ENCODE measurements at places on chromosomes 12 and 14.

DNA sequence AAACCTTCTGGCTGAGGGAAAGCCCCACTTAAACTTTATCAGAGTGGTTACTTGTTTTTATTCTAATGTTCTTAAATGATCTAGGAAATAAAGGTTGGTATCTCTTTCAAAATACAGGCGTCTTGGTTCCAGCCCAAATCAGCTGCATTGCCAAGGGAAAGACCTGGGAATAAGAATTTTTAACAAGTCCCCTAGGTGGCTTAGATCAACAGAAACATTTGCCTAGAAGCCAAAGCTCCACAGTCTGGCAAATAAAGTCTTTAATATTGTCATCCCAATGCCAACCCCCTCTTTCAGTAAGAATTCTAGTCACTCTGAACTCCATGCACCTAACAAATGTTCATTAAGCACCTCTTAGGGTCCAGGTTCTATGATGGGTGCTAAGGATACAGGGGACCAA is 66.8 kb downstream of the ARL6IP4 start:
- no peak for DNase-seq

- no peak for DNase-seq
These were observed 44.6 kb upstream of the ANO2 start for GRCh38 chr12:5989621-5990020.

DNA sequence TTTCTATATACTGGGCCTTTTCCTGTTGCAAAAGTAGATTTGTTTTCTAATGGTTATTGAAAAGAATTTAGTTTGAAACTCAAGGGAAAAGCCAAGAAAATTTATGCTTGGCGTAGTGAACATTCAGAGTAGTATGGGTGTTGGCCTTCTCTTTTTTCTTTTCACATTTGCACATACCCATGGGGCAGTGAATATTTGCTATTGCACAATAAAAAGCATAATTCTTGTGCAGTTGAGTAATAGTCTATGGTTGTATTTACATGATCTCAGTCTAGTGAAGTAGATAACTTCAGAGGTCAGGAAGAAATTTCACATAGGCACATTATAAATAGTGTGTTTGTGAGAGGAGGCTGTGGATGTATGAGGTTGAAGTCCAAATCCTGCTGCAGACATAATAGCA is 158.1 kb downstream of the FLRT2 start:
- DNase-seq, result no peak

DNA sequence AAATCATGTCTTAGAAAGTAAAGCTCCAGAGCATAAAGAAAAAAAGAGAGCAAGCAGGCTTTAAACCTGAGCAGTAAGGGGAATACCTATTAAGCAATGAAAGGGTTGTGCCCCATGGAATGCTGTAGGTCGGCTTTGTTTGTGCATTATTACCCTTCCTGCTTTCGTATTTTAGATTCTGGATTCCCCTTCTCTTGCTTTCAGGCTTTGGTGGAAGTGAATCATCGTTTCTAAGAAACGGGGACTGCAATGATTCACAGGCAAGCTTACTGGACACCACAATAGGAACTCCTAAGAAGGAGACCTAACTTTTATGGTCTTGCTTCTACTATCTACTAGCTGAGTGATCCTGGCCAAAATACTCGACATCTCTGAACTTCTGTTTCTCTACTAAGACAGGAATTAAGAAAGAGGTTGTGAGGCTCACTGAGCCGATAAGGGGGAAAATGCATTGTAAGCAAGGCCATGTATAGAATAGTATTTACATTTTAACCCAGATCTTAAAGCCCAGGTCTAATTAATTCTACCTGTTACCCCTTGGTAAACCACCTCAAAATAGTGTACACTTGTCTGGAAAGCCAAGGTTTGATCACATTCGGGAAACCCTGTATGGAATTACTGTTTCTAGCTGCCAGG is 1.2 kb upstream of the BMAL2 start:
- no peak for DNase-seq

GRCh38 chr12:64480148-64480547 is 28.2 kb downstream of the TBK1 start:
- no peak for DNase-seq

DNA sequence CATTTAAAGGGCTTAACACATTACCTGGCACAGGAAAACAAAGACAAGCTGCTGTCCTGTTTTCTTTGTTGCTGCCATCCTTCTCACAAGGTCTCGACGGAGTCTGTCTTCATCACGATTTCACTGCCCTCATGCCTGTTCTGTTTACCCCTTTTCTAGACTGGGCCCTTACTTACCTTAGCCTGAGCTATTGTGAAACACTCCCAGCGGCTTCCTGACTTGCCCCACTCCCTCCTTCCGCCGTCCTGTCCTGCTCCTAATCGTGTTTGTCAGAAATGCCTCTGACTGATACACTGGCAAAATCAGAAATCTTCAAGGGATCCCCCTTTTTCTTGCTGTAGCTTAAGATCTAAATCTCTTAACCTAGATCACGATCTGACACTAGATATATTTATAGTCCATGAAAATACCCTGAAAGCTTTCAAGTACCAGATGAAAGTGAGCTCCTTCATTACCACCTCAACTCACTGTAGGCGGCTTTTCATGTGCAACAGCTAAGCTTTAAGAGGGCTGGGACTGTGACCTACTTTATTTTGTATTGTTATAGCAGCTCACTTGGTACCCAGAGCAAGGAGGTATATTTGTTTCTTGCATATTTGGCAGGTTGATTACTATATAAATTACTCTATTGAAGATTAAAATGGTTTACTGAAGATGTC is 32.1 kb downstream of the TECPR2 start:
- no peak for DNase-seq

- DNase-seq, result no peak
These were observed 104.5 kb upstream of the MED13L start for GRCh38 chr12:116381744-116382685.

- peak; percentile 62 for DNase-seq
These were observed 48.9 kb downstream of the C14orf132 start for GRCh38 chr14:96088074-96088473.

DNA sequence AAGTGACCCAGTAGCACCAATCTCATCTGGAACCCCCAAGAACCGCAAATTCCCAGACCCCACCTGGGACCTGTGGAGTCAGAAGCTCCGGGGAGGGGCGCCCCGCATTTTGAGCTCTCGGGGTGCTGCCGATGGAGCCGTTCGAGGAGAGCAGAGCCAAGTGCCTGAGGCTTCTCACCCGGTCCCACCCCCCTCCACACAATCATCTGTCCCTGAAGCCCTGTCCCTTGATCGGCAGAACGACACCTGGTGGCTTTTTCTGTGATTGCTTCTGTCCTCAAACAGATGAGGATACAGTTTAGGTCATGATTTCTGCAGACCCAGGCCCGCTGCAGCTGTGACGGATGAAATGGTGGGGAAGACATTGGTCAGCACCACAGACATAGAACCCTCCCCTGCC is 74.7 kb downstream of the NOC4L start:
- peak; percentile 62 for DNase-seq

GRCh38 chr12:87676731-87677130 is 352.5 kb downstream of the C12orf50 start:
- DNase-seq, result no peak

GRCh38 chr14:35573911-35574310 is 39.9 kb downstream of the INSM2 start:
- no peak for DNase-seq

DNA sequence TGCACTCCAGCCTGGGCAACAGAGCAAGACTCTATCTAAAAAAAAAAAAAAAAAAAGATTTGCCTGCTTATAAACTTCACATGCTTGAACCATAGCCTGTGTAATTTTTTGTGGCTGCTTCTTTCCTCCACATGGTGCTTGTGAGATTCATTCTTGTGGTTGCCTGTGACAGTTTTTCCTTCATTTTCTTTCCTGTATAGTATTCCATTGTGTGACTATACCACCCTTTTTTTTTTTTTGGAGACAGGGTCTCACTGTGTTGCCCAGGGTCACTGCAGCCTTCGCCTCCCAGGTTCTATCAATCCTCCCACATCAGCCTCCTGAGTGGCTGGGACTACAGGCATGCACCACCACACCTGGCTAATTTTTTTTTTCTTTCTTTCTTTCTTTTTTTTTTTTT is 22.6 kb upstream of the CHST11 start:
- DNase-seq, result no peak

- DNase-seq, result peak; percentile 58
These were observed 16.7 kb upstream of the CD163L1 start for GRCh38 chr12:7460375-7461259.

DNA sequence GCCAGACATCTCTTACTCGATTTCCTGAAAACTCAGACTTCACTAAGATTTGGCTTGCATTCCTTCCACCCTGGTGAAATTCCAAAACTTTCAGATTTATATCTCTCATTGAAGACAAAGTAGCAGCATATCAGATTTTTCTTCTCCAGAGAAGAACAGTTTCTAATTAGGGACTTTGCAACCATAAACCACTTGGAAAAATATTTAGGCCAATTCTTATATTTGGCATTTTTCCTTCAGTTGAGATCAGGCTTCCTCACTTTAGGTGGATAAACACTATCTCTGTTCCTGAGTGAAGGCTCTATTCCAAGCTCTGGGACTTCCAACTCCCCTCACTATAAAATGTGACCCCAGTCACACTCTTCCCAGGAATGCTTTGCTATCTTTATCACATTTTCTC is 1434.3 kb upstream of the FLRT2 start:
- DNase-seq, result no peak

DNA sequence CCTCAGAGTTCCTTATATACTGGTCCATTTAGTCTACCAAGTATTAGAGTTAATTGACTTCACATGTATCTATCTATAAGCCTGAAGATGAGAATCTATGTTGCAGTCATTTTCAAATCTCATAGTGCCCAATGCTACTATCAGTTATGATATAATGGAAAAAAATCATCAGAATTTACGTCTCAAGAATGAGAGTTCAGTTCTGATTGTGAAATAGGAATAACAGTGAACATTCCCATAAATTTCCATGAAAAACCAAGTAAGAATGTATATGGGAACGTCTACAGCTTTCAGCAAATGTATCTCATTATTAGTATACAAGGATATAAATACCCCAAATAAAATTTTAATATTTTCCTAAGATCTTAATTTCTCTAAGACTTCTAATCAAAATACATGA is 77.2 kb downstream of the PPP1R12A start:
- DNase-seq, result no peak

DNA sequence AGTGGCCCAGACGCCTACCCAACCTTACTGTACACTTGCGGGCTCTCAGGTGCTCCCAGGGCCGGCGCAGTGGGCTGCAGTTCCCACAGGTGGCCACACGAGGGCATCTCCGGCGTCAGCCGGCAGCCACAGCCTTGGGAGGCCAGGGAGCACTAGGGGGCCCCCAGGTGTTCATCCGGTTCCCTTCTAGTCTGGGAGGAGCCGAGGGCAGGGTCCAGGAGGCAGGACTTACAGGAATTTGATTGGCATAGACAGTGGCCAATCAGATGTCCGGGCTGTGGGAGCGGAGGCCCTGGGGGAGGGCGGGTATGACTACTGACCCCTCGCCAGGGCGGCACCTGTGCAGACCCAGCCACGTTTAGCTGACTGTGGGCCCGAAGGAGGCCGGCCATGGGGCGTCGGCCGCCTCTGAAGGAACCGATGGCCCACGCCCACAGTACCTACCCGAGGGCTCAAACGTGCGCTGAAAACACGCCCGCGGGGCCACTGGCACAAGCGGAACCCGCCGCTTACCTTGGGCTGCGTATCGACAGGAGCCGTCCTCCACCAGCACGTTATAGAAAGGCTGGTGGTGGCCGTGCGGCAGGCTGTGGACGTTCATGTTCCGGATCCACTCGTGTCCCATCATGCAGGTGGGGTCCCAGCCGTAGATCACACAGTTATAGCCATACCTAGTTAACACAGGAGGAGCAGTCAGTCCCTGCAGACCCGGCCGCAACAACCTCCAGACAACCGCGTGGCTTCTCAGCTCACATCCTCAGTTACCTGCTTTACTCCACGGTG is 34.8 kb downstream of the FBXO21 start:
- DNase-seq, result peak; percentile 64

GRCh38 chr14:44204061-44204835 is 302.8 kb downstream of the FSCB start:
- DNase-seq, result no peak

DNA sequence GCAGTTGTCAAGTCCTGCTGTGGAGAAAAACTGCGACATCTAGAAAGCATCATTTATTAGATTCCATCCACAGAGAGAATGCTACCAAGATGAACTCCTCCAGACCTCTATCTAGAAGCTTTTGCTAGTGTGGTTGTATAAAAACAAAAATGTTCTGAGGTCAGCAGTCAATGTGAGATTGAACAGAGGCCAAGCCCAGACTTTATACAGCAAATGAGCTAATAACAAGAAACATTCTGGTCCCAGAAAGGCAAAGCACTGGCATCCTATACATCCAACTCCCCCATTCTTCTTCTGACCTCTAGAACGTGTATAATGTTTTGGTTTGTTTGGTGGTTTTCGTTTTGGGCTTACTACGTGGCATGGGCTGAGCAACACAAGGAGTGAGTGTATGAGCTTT is 26.7 kb upstream of the RIN3 start:
- DNase-seq, result no peak

- DNase-seq, result no peak
These were observed 323.7 kb upstream of the OR4E1 start for GRCh38 chr14:21997300-21997699.

GRCh38 chr12:106118-106591 is 39.6 kb downstream of the IQSEC3 start:
- no peak for DNase-seq

GRCh38 chr12:121709478-121709961 is 3.0 kb upstream of the TMEM120B start:
- DNase-seq, result no peak

DNA sequence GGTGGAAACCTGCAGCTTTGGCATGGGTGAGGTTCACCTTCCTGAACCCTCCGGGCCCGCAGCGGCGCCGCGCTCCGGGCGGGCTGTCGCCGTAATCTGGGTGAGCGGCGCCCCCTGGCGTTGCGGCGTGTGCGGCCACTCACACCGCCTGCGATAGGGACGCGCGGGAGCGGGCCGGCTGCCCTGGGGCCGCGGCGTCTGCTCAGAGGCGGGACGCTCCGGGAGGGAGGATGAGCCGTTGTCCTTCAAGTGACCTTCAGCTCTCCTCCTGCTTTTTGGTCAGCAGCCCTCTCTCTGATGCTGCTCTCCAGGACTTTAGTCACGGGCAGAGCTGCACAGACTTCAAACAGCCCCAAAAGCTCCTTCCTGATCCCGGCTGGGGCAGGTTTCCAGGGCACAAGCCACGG is 211.7 kb upstream of the FKBP4 start:
- DNase-seq, result peak; percentile 82

DNA sequence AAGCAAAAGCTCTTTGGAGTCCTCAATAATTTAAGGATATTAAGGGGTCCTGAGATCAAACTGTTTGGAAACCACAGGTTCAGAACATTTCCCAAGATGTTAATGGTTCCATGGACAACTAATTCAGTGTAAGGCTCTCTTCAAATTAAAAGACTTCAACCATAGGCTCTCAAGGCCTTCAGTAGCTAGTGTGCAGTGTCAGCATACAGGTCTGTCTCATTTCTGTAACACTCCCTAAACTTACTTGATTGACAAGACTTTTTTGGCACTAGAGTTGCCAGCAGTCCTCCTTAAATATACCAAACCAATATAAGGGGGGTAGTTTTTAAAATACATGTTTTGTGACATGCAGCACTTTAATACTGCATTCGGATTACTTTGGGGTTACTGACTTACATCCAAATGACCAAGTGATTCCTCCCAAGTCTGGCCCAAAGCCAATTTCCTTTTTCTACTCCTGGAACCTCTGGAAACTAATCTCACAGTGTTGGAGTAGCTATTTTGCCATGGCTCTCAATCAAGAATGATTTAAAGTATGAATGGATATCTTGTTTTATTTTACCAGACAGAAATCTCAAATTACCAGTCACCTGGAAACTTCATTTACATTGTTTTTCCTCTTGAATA is 22.7 kb downstream of the CSRP2 start:
- no peak for DNase-seq

Measured in BE2C (cell line).